ENCODE measurements at places on chromosomes 2 and 18.

DNA sequence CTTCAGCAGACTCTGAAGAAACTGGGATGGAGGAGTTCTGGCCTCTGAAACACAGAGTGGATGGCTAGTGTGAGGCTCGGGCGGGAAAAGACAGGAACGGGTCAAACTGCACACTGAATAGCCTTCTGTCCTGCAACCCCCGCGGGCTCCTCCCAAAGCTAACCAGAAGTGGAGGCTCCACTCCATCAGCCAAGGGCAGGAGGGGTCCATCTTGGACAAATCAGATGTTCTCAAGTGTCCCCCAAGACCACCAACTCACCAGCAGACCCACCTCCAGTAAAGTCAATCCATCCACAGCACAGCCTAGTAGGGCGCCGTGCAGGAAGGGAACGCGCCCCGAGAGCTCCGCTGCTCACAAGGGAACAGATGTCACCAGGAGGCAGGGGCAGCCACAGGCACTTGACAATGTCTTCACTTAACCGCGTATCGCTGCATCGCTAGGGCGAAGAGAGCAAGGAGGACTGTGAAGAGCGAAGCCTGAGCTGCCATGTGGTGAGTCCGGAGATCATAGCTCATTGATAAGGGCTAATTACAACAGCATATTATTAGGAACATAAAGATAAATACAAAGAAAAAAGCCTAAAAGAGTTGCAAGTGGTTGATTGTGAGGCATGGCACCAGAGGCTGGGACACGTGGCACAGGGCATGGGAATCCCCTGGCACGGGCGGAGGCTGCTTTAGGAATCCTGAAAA, 494.6 kb upstream of the MYT1L start:
- no peak for DNase-seq

DNA sequence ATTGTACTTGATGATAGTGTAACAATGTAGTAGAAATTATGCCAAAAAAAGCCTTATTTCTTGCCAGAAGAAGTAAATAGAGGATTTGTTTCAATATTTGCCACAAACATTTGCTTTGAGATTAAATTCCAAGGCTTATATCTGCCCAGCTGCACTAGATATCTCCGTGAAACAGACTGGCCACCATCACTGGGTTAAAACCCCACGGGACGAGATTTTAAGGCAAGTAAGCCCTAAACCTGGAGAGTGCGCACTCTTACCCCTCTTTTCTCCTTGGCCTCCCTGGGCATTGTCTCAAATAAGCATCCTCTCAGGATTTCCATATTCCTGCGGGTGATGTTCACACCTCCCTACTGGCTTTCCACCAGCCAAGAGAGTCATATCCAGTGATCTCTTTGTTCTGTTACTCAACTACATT, 334.4 kb downstream of the AGPS start:
- no peak for DNase-seq

DNA sequence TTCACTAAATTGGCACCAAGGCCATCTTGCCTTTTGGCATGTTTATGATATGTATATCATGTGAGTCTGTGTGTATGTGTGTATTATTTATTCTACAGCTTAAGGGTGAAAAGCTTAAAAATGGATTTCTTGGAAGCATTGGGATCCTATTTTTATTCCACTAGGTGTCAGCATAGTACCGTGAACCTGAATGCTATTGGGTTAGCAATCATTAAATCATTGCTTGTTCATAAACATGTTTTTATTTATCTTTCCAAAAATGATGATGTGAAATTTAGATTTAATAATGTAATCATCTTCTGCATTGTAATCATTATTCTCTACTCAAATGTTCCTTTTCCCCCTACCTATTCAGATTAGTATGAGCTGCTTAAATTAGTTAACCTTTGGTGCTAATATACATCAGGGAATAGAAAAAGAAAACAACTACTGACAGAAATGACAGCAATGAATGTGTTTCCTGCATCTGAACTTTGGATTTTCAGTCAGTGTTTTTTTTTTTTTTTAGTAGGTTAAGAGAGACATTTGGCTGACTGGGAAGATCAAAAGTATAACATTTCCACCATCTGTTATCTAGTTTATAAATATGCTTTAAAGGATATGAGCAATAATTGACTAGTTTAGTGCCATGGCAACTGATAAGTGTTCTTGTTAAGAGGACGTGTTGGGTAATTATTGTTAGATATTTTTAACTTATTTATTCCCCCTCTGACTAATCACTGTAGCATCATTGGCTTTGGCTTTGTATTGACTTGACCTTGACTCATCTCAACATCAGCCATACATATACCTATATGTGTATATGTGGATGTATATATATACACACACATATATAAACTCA, 14.1 kb upstream of the ZSWIM2 start:
- no peak for DNase-seq

- DNase-seq = no peak
Measured at GRCh38 chr18:50906843-50907242, 27.9 kb downstream of the ME2 start.

DNA sequence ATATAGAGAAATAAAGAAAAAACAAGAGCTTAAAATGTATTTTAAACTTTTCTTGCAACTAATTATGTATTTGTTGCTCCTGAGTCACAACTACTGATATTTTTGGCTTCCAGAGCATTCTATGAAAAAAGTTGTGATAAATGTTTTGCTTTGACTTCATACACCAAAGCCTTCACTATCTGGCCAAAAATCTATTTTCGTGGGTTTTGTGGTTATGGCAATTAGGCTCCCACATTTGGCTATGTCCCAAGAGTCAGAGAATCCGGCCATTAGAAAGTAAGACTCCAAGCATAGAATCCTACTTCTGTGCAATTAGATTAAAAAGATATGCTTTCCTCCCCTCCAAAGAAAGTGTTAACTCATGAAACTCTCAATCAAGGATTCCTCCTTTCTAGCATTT, 1456.1 kb upstream of the ACVR2A start:
- DNase-seq = no peak

- DNase-seq = no peak
Measured at GRCh38 chr18:56161566-56162260, 476.7 kb downstream of the TXNL1 start.

DNA sequence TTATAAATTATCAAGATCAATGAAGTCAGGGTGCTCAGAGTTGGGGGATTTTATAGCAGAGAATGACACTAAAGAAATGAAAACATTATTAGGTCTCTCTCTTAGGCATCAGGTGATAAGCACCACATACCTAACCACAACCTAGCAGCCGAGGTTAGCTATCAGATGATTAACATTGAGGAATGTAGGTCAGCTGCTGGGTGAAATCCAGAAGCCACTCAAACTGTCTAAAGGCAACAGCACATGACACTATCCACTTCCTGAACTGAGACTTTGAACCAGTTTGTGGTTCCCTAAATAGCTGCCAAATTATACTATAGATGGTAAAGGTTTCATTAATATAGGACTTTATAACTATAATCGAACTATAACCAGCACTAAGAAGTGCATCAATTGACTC, 4.7 kb downstream of the EPG5 start:
- no peak for DNase-seq

DNA sequence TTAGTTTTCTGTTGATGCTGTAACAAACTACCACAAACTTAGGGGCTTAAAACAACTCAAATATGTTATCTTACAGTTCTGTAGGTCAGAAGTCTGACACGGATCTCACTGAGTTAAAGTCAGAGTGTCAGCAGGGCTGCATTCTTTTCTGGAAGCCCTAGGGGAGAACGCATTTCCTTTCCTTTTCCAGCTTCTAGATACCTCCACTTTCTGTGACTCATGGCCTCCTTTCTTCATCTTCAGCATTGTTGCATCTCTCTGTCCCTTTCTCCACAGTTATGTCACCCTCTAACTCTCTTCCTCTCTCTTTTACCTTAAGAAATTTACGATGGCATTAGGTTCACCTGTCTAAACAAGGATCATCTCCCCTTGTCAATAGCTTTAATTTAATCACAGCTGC, 13.3 kb upstream of the PPP4R1 start:
- DNase-seq = no peak

GRCh38 chr2:109480486-109481195, 133.1 kb downstream of the SEPTIN10 start:
- no peak for DNase-seq

DNA sequence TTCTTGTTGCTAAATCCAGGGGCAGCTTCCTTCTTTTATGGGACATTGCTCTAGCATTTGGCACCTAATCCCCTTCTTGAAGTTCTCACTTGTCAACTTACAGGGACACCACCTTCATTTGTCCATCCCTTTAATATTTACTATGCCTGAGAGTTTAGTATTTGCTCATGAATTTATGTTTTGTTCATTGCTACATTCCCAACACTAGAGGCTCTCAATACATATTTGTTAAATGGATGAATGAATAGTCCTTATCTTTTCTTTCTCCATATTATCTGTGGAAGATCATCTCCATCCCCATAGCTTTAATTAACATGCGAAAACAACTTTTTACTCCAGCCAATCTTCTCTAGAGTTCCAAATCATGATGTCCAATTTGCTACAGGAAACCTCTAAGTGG, 5.4 kb downstream of the CWC22 start:
- no peak for DNase-seq

GRCh38 chr2:216792222-216793021, 67.4 kb downstream of the TNP1 start:
- DNase-seq = no peak

- no peak for DNase-seq
Measured at GRCh38 chr18:32760391-32760790, 12.4 kb downstream of the KLHL14 start.

DNA sequence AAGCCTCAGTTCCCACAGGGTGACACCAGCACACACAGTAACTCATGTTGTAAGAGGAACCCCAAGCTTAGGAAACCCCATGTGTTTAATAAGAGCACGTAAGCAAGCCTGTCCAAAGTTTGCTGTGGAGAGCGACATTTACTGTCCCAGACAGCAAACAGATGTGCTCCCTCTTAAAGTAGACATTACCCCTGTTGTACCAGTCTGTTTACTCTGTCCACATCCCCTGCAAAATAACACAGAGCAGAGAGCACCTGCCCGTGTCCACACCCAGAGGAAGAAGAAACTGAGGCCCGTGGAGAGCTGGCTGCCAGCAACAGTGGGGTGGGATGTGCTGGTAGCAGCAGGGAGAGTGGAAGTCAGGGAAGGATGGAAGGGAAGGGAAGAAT, 243.5 kb downstream of the GBX2 start:
- no peak for DNase-seq

- no peak for DNase-seq
Measured at GRCh38 chr2:218091746-218092145, 22.7 kb downstream of the RUFY4 start.

GRCh38 chr2:235360446-235360845, 133.4 kb upstream of the AGAP1 start:
- no peak for DNase-seq

DNA sequence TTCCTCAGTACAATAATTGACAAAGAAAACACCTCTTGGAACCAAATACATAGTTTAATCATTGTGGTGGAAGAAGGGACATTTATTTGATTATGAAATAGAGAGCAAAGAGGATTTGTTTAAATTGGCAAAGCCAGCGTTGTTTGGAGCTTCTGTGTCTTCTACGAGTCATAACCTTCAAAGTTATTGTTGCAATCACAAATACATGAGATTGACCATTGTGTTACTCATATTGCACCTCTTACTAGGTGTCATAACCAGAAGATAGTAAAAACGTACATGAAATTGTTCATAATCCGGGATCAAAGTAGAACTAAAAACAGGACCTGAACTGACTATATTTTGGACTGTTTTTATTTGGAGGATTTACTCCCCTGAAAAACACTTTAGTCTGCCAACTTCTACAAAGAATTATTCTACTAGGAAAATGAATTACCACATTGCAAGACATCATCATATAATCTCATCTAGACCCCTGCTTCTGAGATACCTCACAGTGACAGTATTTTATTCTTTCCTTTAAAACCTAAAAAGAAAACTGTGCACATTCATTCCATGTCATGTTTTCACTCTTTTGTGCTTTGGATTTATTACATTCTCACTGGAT, 151.7 kb upstream of the KLF7 start:
- no peak for DNase-seq

- DNase-seq = no peak
Measured at GRCh38 chr18:72819050-72819449, 48.7 kb downstream of the NETO1 start.

DNA sequence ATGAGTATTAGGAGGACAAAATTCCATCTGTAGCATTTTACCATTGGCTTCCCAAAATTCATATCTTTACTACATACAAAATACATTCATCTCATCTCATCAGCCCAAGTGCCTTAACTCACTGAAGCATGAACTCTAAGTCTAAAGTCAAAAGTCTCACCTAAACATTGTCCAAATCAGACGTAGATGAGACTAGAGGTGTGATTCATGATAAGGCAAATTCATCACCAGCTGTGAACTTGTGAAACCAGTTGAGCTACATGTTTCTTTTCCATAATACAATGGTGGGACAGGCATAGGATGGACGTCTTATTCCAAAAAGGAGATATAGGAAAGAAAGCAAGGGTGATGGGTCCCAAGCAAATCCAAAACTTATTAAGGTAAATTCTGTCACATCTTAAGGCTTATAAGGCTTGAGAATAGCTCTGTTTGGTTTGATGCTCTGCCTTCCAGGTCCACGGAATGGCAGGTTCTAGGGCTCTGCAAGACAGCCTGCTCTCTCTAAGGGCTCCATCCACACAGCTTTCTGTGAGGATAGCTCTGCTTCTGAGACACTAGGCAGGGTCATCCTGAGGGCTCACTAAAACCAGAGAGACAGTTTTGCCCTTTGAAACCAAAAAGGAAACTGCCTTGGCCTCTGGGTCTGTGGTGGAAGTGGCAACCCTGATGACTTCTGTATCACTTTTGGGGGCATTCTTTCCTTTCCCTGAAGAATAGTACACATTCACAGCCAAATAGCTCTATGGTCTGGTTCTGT, 9.6 kb downstream of the IFIH1 start:
- no peak for DNase-seq

DNA sequence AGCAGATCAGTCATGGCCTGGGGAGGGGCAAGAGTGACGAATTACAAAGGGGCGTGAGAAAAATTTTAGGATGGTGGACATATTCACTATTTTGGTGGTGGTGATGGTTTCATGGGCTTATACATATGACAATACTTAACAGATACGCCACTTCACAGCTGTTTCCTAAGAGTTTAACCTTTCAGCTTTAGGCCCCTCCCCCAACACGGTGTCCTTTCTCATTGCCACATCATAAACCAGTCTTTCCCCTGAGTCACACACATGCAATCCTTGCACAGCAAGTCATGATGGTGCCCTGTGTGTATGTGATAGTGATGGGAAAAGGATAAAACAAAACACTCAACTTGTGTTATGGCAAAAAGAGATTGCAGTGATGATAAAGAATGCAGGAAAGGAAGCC, 47.6 kb upstream of the IL1R1 start:
- no peak for DNase-seq

- no peak for DNase-seq
Measured at GRCh38 chr2:163353551-163353950, 382.3 kb downstream of the FIGN start.

- DNase-seq = no peak
Measured at GRCh38 chr2:106843001-106843909, 42.7 kb downstream of the ST6GAL2 start.

DNA sequence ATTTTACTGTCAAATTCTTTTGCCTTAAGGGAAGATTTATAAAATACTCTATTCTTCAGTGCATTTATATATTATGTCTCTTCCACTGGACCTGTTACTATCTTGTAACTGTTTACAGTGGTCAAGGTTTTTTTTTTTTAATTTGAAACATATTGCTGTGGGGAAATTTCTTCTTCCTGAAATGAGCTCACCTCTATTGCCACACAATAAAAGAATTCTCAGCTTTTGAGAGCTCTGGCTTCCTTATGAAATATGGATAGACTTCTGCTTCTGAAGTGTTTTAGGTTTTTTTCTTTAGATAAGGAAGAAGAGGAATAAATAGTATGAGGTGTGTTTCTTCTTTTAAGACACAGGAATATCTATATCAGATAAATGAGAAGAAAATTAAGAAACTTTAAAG, 7.7 kb downstream of the VRK2 start:
- no peak for DNase-seq

GRCh38 chr18:34808389-34808788, 98.3 kb downstream of the DTNA start:
- no peak for DNase-seq
